ENCODE measurements at places on chromosomes 11 and 22.

DNA sequence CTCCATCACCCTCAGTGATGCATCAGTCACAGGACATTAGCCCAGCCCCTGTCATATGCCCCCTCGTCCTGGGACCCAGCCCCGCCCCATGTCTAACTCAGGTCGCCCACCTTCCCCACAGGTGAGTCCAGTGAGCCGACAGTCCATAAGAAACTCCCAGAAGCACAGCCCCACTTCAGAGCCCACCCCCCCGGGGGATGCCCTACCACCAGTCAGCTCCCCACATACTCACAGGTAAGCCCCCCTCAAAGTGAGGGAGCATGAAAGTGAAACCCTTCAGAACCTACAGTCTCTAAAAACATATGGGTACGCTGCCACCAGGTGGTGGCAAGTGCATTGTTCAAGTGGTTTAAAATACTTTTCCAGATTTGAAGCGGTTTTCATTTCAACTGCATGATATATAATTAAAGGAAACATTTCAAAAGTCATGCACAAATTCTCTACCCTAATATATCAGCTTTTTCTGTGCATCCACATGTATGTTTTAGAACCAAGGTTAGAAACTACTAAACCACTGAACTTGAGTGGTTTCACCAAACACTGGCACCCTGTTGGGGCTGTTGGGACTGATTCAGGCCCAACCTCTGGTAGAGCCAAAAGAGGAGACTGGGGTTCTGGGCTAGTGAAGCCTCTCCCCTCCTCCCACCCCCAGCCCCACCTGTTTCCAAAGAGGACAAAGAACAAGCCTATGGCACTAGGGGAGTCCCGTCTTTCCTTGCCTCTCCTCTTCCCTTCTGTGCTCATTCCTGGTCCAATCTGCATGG lies 17.3 kb downstream of the EPS8L2 start:
- DNase-seq = peak; percentile 53

DNA sequence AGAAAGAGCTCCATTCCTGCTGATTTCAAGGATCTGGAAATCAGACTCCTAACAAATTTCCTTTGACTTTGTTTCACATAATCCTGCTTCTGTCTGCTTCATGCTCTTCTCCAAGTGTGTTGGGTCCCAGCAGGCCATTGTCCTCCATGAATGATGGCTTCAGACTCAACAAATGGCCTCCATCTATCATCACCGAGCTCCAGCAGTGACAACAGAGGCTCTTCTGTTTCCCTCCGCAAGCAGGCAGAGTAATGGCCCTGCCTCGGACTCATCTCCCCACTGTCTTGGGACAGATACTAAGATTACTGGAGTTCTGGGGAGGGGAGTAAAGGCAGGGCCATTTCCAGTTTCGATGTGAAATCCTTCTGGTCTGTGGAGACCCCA lies 127.3 kb downstream of the TENM4 start:
- DNase-seq = no peak

- DNase-seq = no peak
Observed at GRCh38 chr22:20571531-20572007, 64.2 kb downstream of the MED15 start.

GRCh38 chr11:75565221-75565814 lies 3.3 kb downstream of the SERPINH1 start:
- DNase-seq = peak; percentile 92

GRCh38 chr11:28673691-28674432 lies 565.7 kb downstream of the METTL15 start:
- DNase-seq = peak; percentile 71

- DNase-seq = no peak
Observed at GRCh38 chr11:72780296-72781062, 13.4 kb downstream of the STARD10 start.

DNA sequence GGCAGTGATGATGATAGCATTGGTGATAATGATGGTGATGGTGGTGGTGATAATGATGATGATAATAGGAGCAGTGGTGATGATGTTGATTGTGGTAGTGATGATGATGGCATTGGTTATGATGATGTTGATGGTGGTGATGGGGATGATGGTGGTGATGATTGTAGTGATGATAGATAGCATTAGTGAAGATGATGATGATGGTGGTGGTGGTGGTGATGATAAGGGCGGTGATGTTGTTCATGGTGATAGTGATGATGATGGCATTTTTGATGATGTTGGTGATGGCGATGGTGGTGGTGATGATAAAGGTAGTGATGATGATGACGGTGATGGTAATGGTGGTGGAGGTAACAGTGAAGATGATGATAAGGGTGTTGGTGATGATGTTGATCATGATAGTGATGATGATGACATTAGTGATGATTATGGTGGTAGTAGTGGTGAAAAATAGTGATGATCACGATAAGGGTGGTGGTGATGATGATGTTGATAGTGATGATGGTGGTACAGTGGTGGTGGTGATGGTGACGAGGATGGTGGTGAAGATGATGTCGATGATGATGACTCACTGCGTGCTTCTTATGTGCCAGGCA lies 93.0 kb downstream of the MPPED1 start:
- no peak for DNase-seq

Measured in EL (cell line).